ENCODE measurements at places on chromosomes 4 and X. TPM values are rescaled to one million over a fixed set of nuclear protein-coding genes. Genes with fewer than 3 reads are reported as not detected.

- peaks cover 71% of the 10 kb centered on the region for H3K4me1 ChIP-seq
- H3K36me3 ChIP-seq, result peaks cover 73% of the 10 kb centered on the region
- peak; percentile 70 for DNase-seq
- peak overlapping the region; percentile 44 for H3K4me3 ChIP-seq
Observed at GRCh38 chr4:108072300-108072699, 82.6 kb downstream of the HADH start.

BCAP31 gene
- 109 TPM for total RNA-seq

DNA sequence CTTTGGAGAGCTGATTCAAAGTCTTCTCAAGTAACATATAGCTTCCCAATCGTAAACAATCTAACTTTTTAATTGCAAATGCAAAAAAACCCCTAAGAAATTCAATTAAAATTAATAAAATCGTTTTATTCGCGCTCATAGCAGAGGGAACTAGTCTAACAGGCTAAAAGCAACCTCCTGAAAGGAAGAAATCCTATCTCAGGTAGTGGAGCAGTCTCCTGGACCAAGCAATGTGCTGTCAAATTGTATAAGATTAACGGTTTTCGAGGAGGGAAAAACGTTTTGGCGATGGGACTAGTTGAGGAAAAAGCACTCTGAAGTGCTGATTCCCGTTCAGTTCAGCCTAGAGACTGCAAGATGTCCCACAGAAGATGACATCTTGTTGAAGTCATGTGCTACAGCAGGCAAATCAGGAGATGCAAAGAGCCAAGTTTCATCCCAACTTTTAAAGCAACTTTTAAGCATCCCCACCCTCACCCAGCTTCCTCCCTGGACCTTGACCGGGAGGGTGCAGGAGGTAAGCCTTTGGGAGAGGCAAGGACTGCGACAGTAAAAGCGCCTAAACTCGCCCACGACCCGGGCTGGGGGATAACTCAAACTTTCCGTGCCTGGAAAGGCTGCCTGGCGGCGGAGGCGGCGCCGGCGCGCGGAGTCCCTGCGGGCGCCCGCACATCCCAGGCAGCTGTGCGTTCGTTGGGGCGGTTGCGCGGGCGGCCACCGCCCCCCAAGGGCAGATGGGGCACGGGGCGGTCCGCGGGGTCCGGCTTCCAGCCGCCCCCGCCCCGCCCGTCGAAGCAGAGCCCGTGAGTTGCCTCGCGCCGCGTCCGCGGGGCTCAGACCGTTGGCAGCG, 784 bp downstream of the MAP7D3 start:
- H3K4me3 ChIP-seq, result peak overlapping the region; percentile 75
- peak; percentile 51 for DNase-seq
- peaks cover 2% of the 10 kb centered on the region for H3K36me3 ChIP-seq
- peak overlapping the region; percentile 54 for H3K27ac ChIP-seq
- H3K27me3 ChIP-seq, result no peaks in the 10 kb centered on the region

LRIT3 gene
- total RNA-seq, result 0.16 TPM

DNA sequence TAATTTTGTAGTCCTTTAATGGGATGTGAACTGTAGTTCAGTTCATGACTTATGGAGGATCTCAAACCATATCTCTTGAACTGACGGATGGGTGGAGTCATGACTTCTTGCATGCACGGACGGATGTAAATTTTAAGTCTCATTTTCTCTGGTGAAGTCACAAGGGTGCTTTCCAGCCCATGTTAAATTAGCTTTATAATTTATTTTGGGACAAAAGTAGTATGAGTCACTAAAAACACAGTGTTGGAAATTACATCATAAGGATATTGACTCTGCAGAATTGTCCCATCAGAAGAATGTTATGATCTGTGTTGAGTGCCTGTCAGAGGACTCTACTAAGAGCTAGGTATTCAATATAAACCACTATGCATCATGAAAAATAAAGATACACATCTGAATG, 6.8 kb upstream of the PAGE5 start:
- H3K27ac ChIP-seq, result no peak overlapping the region
- no peaks in the 10 kb centered on the region for H3K36me3 ChIP-seq
- H3K27me3 ChIP-seq, result no peaks in the 10 kb centered on the region
- no peak for DNase-seq
- no peak overlapping the region for H3K4me3 ChIP-seq

GRCh38 chr4:88028946-88029345, 21.5 kb downstream of the PKD2 start:
- H3K27me3 ChIP-seq, result no peaks in the 10 kb centered on the region
- H3K4me1 ChIP-seq, result peaks cover 16% of the 10 kb centered on the region
- no peak overlapping the region for H3K27ac ChIP-seq
- H3K4me3 ChIP-seq, result no peak overlapping the region
- H3K36me3 ChIP-seq, result peaks cover 46% of the 10 kb centered on the region
- DNase-seq, result no peak

- peaks cover 2% of the 10 kb centered on the region for H3K4me1 ChIP-seq
- H3K27ac ChIP-seq, result no peak overlapping the region
- H3K4me3 ChIP-seq, result no peak overlapping the region
Observed at GRCh38 chrX:123685232-123685631, 47.6 kb downstream of the THOC2 start.

- no peaks in the 10 kb centered on the region for H3K36me3 ChIP-seq
- no peak overlapping the region for H3K27ac ChIP-seq
- no peak for DNase-seq
- no peaks in the 10 kb centered on the region for H3K27me3 ChIP-seq
- no peak overlapping the region for H3K4me3 ChIP-seq
Observed at GRCh38 chrX:1181170-1181569, 31.3 kb downstream of the CRLF2 start.

DNA sequence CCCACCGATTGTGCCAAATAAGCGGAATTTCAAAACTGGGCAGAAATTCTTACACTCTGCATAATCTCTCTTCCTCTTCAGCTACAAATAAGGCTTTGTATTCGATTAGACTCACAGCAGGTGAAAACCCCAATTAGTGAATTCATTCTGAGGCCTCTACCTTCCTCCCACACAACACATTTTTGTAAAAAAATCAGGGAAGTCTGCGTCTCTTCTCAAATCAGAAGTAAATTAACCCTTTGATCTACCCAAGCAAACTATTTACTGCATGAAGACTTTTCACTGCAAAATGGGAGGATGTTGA, 200.6 kb upstream of the FTHL17 start:
- peaks cover 6% of the 10 kb centered on the region for H3K27me3 ChIP-seq
- no peak overlapping the region for H3K4me3 ChIP-seq
- H3K36me3 ChIP-seq, result no peaks in the 10 kb centered on the region
- DNase-seq, result no peak

GRCh38 chr4:146302822-146303221, 88.5 kb downstream of the REELD1 start:
- no peak overlapping the region for H3K4me3 ChIP-seq
- no peak overlapping the region for H3K27ac ChIP-seq
- H3K27me3 ChIP-seq, result no peaks in the 10 kb centered on the region
- DNase-seq, result no peak
- H3K36me3 ChIP-seq, result peaks cover 15% of the 10 kb centered on the region
- H3K4me1 ChIP-seq, result no peaks in the 10 kb centered on the region

GRCh38 chr4:13992975-13993520, 365.5 kb upstream of the BOD1L1 start:
- no peaks in the 10 kb centered on the region for H3K4me1 ChIP-seq
- no peak overlapping the region for H3K4me3 ChIP-seq
- DNase-seq, result no peak
- H3K27ac ChIP-seq, result no peak overlapping the region
- H3K36me3 ChIP-seq, result no peaks in the 10 kb centered on the region

GRCh38 chr4:79466621-79467020, 58.6 kb upstream of the GK2 start:
- peaks cover 7% of the 10 kb centered on the region for H3K27me3 ChIP-seq
- DNase-seq, result no peak
- H3K36me3 ChIP-seq, result no peaks in the 10 kb centered on the region
- no peak overlapping the region for H3K27ac ChIP-seq

TSPAN7 gene
- total RNA-seq, result 0.28 TPM

DNA sequence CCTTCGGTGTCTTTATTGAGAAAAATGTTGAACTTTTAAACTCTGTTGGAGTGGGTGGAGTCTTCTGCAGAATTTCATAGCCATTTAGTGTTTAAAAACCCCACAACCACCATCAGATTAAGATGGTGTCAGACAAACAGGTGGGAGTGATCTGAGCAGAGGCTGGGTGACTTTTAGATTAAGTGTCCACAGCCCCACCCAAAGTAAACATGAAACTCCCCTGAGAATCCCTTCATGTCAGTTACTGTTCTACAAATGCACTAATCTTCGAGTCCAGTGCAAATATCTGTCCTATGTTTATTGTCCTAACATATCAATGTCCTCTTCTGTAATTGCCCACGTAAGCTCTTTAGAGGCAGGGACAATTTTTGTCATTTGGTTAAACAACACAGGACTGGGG, 175.6 kb upstream of the RBPJ start:
- H3K4me1 ChIP-seq, result peaks cover 9% of the 10 kb centered on the region
- no peaks in the 10 kb centered on the region for H3K36me3 ChIP-seq
- H3K4me3 ChIP-seq, result no peak overlapping the region
- no peak for DNase-seq

MAGEC3 gene
- total RNA-seq, result not detected

DNA sequence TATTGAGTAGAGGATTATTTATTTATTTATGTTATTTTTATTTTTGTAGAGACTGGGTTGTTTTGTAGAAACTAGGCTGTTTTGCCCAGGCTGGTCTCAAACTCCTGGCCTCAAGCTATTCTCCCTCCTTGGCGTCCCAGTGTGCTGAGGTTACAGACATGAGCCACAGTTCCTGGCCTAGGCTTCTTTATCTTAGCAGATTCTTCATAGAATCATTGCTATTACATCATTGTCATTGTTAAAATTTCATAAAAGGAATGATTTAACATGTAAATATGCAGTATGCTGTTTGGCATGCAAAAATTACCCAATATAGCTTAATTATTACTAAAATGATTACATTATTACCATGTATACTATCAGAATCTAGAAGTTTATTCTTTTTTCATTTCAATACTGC, 24.2 kb downstream of the SULT1E1 start:
- H3K27me3 ChIP-seq, result no peaks in the 10 kb centered on the region
- H3K4me1 ChIP-seq, result peaks cover 8% of the 10 kb centered on the region

TCEANC gene
- total RNA-seq, result 0.89 TPM

All from activated naive CD8-positive, alpha-beta T cell treated with anti-CD3 and anti-CD28 coated beads for 36 hours (primary cell).